ENCODE measurements at places on chromosomes 1 and 21. TPM values are rescaled to one million over a fixed set of nuclear protein-coding genes. Genes with fewer than 3 reads are reported as not detected.

Gene SMIM11
- total RNA-seq: 14.1 TPM

Gene NECTIN4
- under 0.01 TPM for total RNA-seq

Gene ACTA1
- not detected for total RNA-seq

Gene ZNF695
- total RNA-seq: 1.2 TPM

Gene OLIG1
- total RNA-seq: not detected

Gene PPIH
- 48.6 TPM for total RNA-seq

Gene GPR153
- total RNA-seq: 7.2 TPM
